Right renal pelvis (tissue), 4 donors: ENCODE measurements at places on chromosomes 6 and 20.

- DNase-seq, result no peak
Observed at GRCh38 chr20:49775229-49775693, 37.4 kb upstream of the SLC9A8 start.

- no peak for DNase-seq
Observed at GRCh38 chr6:32668226-32668747, 1.8 kb upstream of the HLA-DQB1 start.

DNA sequence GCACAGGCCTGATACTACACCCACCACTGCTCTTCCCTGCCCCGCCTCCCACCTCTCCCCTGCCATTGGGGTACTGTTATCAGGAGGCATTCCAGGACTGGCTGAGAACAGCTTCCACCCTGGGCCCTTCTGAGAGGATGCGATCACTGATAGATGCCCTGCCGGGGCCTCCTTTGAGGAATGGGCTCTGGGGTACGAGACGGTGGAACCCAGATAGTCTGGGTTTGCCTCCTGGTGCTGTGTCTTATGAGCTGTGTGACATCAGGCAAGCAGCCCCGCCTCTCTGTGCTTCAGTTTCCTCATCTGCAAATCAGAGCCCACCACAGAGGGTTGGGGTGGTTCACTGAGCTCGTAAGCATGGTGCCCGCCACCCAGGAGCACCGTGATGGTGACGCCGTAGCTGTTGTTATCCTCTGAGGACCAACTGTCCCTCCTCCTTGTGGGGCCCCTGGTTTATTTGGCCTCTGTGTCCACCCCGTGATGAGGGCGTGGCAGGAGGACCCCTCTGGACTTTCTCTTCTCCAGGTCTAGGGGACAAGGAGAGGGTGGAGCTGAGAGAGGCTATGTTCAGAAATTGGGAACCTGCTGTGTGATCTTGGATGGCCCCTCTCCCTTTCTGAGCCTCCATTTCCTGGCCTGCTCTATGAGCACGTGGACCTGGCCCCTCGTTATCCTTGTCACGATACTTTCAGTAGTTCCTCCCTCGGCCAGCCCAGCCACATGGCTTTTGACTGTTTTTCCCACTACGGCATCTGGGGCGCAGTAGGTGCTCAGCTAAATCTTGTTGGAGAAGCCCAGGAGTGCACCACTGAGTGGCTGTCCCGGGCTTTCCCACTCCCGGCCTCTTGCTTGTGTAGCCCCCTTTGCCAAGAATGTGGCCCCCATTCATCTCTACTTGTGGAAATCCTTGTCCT, 18.3 kb downstream of the SRC start:
- DNase-seq, result no peak

DNA sequence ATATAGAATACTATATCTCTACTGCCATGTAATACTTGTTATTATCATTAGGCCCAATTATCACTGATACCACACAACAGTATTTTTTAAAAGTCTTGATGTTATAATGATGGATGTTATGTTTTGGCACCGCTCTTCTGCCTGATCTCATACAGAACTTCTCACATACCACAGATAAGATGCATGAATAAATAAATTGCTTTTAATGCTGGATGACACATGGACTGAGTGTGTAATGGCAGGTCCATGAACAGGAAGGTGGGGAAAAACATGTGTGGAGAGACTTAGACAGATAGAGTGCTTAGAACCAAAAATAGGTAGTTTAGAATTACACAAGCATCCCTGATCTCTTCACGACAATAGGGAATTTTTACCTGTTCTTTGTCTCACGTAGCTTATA, 258.4 kb upstream of the MARCKS start:
- no peak for DNase-seq

DNA sequence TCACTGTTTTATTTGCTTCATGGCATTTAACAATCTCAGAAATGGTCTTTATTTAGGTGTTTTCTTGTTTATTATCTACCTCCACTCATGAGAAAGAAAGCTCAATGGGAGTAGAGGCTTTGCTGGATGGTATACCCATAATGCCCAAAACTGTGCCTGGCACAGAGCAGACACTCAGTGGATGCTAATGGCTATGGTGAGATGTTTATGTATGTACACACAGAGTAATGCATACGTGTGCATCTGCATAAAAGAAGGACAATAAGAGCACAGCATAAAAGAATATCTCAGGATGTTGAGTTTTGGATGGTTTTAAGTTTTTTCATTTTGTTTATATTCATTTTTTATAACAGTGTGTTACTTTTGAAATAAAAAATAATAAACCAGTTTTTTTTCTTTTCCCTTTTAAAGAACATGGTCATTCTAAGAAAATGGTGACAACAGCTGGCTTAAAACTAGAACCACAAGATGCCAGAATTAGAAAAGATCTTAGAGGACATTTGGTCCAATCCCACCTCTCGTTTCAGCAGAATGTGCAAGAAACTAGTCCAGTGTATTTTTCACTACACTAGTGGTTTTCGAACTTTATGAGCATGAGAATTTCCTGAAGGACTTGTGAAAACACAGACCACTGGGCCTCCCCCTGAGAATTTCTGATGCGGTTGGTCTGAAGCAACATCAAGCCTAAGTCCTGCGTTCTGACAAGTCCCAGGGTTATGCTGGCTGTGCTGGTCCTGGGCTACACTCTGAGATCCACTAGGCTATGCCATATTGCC, 131.9 kb downstream of the FYN start:
- DNase-seq, result no peak

DNA sequence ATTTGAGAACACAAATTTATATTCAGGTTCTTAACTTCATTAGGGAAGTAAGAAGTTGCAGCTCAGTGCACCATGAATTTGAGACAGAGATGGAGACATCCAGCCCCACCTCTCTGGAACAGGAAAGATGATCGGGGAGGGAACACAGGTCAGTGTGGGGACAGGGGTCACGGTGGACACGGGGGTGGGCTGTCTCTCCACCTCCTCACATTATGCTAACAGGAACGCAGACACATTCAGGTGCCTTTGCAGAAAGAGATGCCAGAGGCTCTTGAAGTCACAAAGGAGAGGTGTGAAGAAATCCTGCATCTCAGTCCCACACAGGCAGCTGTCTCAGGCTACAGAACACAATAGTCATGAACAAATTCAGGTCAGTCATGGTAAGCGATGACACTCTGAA, 3.1 kb downstream of the HLA-C start:
- DNase-seq, result no peak

DNA sequence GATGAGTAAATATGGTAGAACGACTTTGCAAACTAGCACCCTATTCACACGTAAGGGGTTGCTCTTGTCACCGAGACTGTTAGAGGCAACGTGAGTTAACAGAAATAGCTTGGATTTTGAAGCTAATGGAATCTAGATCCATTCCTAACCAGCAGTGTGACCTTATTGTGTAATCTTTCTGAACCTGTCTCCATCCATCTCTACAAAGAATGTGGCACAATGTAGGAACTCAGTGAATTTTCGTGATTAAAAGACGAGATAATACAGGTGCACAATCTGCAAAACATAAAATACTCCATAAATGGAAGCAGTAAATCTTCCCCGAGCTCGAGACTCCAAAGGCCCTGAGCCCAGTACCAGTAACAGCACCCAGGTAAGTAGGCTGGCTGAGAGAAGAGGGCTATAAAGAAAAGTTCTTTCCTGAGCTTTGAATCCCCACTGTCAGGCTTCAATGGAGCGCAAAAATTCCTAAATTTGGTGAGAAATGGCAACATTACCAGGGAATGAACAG, 801 bp upstream of the KIFC1 start:
- DNase-seq, result no peak

GRCh38 chr6:16028966-16029365, 99.9 kb upstream of the MYLIP start:
- no peak for DNase-seq

- DNase-seq, result no peak
Observed at GRCh38 chr20:37915434-37915787, 12.5 kb downstream of the VSTM2L start.

DNA sequence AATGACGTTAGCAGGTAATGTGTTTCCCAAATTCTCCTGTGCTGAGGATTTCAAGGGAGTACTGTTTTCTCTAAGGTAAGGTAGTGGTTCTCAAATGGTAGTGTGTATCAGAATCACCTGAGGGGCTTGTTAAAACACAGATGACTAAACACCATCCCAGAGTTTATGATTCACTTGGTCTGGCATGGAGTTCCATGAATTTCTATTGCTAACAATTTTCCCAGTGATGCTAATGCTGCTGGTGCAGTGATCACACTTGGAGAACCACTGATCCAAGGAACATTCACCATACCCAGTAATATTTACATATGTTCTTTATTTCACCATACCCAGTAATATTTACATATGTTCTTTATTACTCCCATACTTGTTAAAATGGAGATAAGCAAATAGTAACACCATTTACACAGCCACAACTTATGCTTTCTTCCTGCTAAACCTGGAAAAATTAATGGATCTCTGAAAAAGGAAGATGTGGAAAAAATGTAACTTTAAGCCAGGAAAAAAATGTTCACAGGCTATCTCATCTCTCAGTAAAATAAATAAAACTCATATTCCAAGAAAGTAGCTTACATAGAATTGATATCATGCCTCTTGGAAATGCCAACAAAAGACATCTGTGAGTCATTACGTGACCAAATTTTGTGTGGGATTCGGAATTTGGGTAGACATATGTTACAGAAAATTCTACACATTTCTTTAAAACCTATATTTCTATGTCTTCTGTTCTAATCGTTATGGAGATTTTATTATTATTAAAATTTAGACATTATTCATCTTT, 129.5 kb downstream of the MMUT start:
- no peak for DNase-seq

- DNase-seq, result no peak
Observed at GRCh38 chr6:167565884-167566599, 241.2 kb downstream of the TTLL2 start.

- no peak for DNase-seq
Observed at GRCh38 chr6:17015551-17016381, 86.1 kb upstream of the STMND1 start.

DNA sequence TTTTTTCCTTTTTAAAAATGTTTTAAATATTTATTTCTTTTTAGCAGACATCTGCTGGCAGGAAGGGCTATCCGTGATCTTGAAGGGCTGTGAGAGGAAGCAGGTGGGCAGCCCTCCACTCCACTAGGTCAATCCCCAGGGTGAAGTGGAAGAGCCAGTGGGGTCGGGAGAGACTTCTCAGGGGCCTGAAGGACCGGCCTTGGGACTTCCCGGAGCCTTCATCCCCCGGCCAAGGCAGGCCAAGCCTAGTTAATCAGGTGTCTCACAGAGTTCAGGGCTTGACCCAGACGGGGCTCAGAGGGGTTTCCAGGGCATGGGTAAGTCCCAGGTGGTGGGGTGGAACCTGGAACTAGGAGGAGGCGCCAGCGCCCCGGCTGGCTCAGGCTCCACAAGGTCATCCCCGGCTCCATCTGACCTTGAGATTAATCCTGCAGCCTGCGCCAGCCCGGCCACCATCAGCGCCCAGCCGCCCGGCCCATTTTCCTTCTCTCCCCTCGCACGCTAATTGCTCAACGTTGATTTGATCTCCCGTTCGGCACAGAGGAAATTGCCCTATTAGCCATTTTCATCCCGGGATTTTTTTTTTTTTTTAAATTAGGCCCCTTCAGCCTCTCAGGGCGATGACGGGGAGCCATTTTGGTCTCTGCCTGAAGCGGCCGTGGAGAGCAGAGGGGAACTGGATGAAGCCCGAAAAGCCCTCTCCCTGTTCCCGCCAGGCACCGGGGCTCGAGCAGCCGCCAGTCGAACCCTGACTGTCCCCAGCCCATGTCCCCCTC, 44.4 kb downstream of the MDFI start:
- no peak for DNase-seq
